Psoas muscle (tissue), 8 donors: ENCODE measurements at places on chromosomes 3 and 15. TPM values are rescaled to one million over a fixed set of nuclear protein-coding genes. Genes with fewer than 3 reads are reported as not detected.
A peak's percentile ranks its signal among the peaks of the same experiment; 100 is the strongest.

DNA sequence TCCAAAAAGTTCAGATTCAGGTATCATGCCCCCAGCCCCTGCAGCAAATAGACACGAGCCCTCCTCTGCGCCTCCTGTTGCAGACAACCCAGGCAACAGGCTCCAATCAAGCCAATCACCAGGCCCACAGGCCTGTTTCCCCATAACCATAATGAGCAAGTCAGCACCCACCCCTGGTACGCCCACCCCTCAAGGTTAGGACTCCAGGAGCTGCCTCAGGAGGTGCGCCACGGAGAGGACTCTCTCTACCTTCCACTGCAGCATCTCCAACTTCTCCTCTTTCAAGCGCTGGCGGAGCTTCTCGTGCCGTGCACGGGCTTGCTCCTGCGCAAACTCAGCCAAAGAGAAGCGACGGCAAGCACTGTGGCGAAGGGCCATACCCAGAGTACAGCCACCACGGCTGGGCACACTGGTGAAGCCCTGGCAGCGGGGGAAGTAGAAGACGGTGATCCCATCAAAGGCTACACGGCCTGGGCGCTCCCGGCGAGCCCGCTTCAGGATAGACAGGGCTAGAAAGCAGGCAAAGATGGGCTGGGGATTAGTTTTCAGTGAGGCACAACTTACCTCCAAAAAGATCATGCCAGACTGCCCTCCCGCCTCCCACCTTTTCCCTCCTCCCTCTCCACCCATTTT lies 8.5 kb downstream of the CSRNP1 start:
- no peak for DNase-seq

DNA sequence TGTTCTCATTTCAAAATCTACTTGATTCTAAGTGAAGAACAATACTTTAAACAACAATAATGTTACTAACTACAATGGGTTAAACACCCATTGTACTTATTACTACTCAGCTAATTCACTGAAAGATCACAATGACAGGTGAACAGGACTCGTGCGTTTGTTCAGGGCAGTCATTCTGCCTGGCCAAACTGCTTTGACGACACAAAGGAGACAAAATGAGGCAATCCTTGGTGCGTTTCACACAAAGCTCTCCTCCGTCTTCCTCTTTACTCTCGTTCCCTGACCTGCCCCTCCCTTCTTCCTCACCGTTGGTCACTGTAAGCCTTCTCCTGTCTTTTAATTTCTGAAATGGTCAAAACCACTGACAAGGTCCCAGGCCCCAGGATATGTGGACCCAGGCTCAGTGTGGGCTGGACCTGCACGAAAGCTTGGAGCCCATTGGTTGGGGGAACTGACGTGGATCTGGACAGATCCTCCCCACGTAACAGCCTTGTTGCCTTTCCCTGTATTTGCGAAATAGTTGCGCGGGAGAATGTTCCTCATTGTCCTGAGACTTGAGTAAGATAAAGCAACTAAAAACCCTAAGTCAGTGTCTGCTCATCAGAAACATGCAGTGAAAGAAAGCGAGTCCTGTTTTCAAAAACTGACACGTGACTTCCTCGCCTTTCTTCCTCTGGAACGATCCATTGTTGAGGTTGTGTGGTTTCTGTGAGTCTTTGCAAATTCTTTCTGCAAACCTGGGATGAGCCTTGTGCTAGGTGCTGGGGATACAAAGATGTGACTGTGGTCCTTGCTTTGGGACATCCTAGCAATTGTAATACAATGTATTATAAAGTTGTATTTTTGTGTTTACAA lies 147.1 kb upstream of the RGMA start:
- no peak for DNase-seq

DNA sequence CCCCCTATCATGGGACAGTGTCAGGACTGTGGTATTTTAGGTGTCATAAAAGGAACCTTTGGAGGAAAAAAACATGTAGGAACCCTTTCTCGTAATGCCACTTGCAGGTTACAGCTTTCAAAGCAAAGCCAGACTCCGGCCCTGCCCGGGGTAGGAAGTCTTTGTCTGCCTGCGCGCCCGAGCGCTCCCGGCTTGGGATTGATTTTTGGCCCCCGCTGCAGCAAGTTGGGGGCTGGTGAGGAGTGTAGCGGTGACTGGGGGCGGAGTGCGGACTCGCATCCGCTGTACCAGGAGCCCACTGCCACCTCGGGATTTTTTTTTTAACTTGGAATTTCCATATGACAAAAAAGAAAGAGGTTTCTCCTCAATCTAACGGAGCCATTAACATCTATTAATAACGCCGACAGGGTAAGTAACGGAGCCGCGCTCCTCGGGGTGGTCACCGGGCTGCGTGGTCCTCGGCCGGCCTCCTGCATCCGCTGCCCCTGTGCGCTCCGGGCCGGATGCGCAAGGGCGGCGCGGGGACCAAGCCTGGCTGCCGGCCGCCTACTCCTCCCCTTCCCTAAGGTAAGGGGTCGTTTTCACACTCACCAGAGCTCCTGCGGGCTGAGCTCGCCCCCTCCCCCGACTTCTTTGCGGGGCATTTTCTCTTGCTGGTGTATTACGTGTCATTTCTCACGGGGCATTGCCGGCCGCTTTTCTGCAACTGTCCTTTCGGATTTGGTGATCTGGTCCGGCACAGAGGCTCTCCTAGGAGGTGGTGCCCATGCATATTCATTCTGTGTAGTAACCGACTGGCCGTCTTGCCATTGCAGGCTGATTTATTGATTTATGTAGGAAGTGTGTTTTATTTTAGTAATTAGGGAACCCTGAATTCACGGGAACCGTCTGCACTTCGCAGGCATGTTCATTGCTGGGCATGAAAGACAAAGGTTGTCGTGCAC lies 219.8 kb upstream of the TOPAZ1 start:
- DNase-seq, result no peak

- no peak for DNase-seq
Observed at GRCh38 chr3:6771171-6771570, 89.7 kb upstream of the GRM7 start.

DNA sequence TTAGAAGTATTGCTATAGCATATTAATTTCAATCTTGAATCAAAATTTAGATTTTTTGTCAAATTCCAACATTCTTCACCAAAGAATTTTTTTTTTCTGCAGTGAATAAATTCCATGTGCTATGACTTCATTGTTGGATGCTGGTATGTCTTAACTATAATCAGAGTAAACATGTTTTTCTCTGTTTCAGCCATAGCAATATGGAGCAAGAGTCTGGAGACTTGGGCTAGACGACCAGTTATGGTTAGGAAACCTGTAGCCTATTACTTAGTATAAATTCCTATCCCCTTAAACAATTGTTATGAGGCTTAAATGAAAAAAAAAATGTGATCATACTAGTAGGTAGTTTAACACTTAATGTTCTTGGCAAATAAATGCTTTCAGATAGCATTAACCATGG lies 431.9 kb upstream of the FRG2C start:
- DNase-seq, result no peak

DNA sequence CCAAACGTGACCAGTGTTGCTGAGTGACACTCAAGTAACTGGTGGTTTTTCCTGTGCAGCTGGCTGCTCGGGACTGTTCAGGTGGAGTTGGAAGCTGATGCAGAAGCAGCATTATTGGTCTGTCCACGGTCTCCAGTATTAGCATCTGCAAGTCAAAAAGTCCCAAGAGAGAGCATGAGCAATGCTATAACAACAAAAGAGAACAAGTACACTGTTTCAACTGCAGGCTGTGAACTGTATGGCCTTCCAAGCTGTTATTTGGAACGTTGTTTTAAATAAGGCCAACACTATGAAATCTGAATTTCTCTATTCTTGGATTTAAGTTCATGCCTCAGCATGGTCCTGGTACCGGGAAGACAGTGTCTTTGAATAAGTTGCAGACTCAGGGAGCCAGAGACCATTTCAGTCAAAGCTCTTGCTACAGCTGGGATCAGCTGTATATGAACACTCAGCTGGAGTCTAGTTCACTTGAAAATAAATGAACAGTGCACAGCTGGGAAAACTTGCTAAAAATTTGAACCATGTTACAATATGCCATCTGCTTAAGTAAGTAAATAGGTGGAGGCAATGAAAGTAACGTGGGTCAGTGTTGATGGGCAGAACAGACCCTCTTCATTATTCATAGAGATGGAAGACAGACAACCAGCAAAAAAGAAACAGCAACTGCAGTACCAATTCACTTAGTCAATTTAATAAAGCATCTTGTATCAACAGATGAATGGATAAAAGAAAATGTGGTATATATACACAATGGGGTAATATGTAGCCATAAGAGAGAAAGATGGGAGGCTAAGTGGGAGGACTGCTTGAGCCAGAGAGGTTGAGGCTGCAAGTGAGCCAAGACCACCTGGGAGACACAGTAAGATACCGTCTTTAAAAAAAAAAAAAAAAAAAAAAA lies 45.1 kb downstream of the NR1I2 start:
- DNase-seq, result no peak

DNA sequence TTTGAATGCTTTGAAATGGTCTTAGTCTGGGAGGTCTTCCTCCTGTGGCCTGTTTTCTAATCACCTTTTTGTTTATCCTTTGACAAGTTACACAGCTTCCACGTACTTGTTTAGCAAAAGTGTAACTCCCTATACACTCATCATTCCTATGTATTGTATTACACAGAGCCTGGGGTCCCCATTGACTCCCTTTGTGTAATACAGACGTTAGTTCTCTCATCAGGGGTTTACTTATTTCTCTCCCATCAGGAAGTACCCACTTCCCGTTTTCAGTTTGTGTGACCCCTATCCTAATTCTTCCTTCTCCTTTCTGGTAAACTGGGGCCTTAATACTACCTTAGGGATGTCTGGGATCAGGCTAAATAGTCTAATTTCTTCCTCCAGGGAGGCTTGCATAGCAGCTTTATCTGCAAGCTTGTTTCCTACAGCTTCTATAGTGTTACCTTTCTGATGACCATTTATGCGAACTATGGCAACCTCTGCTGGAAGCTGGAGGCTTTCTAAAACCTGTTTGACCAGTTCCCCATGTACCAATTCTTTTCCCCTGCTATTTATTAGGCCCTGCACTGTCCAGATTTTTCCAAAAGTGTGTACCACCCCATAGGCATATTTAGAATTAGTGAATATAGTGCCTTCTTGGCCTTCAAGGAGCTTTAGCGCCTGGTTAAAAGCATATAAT lies 22.4 kb downstream of the ARL8B start:
- no peak for DNase-seq

- DNase-seq, result peak; percentile 41
Observed at GRCh38 chr15:82963471-82964341, 11.2 kb upstream of the HOMER2 start.

- DNase-seq, result no peak
Observed at GRCh38 chr3:148246291-148246923, 451.3 kb upstream of the AGTR1 start.

- no peak for DNase-seq
Observed at GRCh38 chr15:57962887-57963286, 102.6 kb downstream of the ALDH1A2 start.

DNA sequence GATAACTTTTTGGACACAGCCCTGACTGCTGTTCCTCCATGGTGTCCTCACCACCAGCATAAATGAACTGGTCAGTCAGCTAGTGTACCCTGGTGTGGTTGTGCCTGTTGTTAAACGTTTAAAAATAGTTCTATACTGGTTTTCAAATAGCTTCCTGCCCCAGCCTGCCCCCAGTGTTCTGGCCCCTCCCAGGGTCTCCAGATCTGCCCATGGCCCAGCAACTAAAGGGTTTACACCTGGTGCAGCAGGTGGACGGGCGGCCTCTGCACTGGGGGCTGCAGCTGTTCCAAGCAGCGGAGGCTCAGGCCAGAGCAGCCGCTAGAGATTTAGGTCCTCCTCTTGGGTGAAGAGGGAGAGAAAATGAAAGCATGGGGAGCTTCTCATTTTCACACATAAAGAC lies 6.1 kb upstream of the NR2E3 start:
- no peak for DNase-seq

DNA sequence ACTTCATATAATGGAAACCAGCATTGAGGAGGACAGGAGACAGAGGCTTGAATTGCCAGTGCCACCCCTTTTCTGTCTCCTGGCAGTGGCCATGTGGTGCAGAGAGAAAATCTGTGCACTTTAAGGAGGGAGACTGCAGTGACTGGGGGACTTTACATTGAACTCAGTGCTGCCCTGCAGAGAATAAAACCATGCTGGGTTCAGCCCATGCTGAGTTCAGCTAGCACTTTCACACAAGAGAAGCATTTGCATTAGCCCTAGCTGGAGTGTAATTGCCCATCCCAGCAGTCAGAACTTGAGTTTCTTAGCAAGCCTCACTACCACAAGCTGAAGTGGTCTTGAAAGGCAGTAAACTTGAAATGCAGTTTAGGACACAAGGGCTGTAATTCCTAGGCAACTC lies 677.5 kb downstream of the ZPLD1 start:
- no peak for DNase-seq

- DNase-seq, result peak; percentile 53
Observed at GRCh38 chr3:130759692-130760338, 13.2 kb upstream of the PIK3R4 start.

DNA sequence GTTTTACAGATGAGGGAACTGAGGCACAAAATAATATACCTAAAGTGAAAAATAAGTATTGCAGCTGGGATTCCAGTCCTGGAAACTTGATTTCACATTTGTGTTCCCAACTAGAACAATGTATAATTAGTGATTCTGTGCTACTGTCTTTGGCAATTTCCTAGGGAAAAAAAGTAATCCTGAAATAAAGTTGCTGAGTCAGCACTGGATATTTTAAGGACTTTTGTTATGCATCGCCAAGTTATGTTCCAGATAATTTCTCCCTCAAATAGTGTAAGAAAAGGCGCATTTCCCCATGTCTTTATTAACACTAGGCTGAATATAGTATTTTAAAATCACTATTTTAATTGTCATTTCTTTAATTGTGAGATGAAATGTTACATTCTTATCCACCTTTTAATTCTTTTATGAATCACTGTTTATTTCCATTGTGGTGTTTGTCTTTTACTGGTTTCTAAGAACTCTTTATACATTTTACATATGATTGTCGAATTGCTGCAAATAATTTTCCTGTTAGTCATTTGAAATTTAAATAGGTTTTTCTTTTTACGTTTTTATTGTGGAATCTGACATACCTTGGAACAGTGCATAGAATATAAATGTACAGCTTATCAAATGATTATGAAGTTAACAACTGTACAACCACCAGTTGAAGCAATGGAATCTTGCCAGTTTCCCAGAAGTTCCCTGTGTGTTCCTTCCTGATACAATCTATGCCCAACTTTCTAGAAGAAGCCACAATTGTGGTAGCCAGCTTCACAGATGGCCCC lies 56.6 kb downstream of the SH3GL3 start:
- DNase-seq, result no peak

DNA sequence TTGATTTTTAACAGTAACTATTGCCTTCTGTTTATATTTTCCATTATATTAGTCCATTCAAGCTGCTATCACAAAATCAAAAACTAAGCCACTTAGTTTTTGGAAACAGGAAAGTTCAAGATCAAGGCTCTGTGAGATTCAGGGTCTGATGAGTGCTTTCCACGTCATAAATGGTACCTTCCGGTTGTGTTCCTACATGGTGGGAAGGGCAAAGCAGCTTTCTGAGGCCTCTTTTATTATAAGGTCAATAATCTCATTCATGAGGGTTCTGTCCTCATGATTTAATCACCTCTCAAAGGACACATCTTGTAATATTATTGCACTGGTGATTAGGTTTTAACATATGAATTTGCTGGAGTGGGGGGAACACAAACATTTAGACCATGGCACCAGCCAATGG lies 152.0 kb downstream of the VGLL3 start:
- DNase-seq, result no peak

- no peak for DNase-seq
Observed at GRCh38 chr3:139917226-139917785, 17.7 kb upstream of the CLSTN2 start.

The ADAMTS17 gene
- total RNA-seq, result 12.1 TPM

The GOLGA8J gene
- total RNA-seq, result 0.34 TPM

The ADPRH gene
- 12.6 TPM for total RNA-seq

The AHSG gene
- total RNA-seq, result not detected

The COPG1 gene
- total RNA-seq, result 85.6 TPM

The FAM43A gene
- total RNA-seq, result 6.5 TPM

The PLCD1 gene
- total RNA-seq, result 7.9 TPM

The GP9 gene
- not detected for total RNA-seq

The RETNLB gene
- total RNA-seq, result not detected

The SLC25A38 gene
- total RNA-seq, result 34.8 TPM

The MKRN2OS gene
- not detected for total RNA-seq
